ENCODE measurements at places on chromosomes 1 and 21.

- DNase-seq: no peak
Observed at GRCh38 chr21:41755258-41755933, 11.5 kb downstream of the RIPK4 start.

GRCh38 chr1:37410105-37410504, 64.3 kb upstream of the ZC3H12A start:
- DNase-seq: no peak

DNA sequence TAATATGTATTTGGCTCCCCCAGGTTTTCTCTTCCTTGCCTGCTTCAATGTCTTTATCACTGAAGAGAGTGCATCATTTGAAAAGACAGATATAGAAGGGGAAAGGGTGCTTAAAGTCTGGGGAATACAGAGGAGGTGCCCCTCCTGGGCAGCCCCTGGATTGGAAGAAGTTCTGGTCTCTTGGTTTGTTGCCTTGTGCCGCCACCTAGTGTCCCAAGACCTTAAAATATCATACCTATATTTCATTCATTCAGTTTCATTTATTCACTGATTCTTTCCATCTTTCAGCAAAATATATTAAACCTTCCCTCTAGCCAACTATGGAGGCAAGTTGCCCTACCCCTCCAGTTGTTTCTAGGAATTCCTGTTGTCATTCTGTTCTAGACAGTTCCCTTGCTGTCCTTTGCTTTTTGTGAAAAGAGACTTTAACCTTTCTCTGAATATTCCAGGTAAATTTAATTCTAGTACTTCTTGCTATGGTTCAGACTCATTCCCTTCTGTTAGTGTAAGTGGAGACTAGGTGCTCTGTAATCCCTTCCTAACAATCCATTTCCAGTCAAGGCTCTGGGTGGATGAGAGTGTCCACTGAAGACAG, 56.1 kb downstream of the MEF2D start:
- peak; percentile 52 for DNase-seq

DNA sequence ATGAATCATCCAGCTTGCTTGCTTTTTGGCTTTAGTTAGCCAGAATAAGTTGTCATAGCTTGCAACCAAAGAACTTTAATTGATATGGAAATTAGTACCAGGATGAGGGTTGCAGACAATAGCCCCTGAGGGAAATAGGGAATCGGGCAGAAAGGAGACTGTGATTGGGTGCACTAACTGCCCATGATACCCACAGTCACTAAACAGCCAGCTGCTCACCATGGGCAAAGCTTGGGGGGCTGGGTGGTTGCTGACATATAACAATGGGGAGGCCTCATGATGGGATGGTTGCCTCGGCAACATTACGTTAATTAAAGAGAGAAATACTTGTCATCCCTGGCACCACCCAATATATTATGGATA, 17.8 kb upstream of the PLA2G2E start:
- DNase-seq: no peak

GRCh38 chr1:156581661-156582387, 2.3 kb downstream of the TTC24 start:
- peak; percentile 42 for DNase-seq

DNA sequence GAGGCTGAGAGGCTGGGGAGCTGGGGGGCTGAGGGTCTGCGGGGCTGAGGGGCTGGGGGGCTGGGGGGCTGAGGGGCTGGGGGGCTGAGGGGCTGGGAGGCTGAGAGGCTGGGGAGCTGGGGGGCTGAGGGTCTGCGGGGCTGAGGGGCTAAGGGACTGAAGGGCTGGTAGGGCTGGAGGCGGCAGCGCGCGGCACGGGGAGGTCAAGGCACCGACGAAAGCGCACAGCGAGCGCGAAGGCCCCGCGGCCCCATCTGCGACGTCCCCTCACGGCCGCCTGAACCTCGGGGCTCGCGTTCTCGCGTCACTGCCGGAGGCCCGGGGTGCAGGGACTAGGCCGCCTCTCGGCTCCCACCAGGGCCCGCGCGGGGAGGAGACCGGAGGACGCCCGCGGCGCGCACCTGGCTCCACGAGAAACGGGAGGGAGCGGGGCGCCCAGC, 356 bp downstream of the INTS11 start:
- DNase-seq: no peak

DNA sequence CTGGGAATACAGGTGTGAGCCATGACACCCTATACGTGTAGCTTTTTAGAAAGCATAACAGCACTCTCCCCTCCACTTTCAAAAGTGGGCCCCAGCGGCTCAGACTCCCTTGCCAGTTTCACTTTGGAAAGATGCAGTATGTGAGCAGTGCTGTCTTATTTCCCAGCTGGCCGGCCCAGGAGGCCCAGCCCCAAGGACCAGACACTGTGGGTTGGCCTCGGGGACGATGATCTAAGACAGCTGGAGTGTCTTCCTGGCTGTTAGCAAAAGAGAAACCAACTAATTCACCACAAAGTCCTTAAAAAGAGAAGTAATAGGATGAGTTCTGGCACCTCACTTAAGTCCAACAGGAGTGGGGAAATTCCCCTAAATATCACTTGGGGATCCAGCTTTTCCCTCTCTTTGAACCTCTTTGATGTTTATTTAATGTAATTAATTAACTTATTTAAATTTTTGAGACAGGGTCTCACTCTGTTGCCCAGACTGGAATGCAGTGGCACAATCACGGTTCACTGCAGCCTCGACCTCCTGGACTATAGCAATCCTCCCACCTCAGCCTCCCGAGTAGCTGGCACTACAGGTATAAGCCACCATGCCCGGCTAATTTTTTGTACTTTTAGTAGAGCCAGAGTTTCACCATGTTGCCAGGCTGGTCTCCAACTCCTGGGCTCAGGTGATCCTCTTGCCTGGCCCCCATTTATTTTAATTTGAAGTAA, 17.6 kb upstream of the CLIC4 start:
- no peak for DNase-seq

- DNase-seq: peak; percentile 52
Observed at GRCh38 chr1:154403261-154403943, 1.7 kb upstream of the IL6R start.

DNA sequence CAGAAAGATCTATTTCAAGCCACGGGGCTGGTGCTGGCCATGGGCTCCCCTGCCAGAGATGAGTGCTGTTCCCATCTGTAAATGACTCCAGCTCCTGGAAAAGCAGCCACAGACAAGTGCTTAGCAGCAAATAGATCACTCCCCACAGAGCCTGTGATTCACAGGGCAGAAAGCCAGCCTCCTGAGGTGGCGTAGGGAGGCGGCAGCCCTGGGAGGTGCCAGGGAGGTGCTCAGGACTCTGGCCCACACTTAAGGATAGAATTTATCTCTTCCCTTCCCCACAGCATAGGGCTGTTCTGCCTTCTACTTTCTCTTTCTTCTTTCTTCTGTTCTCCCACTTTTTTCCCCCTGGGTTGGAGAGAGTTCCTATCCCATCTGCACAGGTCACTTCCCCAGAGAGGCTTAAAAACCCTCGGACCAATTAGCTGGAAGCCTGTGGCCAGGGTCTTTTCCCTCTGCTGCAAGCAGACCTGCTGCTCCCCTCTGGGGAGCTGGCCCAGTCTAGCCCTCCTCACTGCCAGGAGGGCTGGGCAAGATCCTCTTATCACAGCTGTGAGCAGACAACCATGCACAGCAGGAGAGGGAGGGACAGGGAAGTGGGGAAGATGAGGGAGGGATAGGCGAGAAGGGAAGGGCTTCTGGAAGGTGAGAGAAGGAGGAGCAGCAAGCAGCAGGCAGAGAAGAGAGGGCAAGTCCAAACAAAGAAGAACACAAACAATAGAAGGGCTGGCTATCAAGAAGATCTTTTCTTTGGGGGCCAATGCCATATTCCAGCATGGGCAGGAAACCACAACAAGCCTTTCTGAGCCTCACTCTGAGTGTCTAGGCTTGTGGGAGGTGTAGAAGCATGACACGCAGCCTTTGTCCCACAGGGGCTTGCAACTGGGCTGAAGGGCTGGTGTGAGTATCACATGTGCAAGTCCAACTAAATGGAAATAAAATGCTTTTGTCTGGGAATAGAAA, 41.0 kb downstream of the KCND3 start:
- DNase-seq: no peak

- DNase-seq: no peak
Observed at GRCh38 chr1:85571181-85571759, 9.3 kb upstream of the CCN1 start.

- DNase-seq: no peak
Observed at GRCh38 chr21:17900281-17900989, 81.3 kb upstream of the C21orf91 start.

DNA sequence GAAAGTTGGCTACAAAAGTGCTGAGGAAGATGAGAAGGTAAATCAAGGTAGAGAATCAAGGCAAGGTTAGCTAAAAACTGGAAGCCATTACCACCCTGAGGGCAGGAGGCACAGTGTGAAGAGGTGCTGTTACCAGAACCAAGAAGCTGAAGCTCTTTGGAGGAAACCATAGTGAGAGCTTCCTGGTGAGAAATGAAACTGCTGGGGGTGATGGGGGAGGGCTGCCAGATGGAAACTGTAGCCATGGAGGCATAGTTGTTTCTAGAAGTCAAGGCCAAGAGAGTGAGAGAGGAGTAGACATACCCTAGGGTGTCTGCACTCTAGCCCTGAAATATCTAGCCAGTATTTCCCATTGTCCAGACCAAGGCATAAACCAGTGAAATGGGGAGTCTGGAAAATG, 28.7 kb downstream of the IFI44 start:
- DNase-seq: peak; percentile 48

GRCh38 chr1:186054003-186054402, 319.8 kb downstream of the HMCN1 start:
- no peak for DNase-seq

DNA sequence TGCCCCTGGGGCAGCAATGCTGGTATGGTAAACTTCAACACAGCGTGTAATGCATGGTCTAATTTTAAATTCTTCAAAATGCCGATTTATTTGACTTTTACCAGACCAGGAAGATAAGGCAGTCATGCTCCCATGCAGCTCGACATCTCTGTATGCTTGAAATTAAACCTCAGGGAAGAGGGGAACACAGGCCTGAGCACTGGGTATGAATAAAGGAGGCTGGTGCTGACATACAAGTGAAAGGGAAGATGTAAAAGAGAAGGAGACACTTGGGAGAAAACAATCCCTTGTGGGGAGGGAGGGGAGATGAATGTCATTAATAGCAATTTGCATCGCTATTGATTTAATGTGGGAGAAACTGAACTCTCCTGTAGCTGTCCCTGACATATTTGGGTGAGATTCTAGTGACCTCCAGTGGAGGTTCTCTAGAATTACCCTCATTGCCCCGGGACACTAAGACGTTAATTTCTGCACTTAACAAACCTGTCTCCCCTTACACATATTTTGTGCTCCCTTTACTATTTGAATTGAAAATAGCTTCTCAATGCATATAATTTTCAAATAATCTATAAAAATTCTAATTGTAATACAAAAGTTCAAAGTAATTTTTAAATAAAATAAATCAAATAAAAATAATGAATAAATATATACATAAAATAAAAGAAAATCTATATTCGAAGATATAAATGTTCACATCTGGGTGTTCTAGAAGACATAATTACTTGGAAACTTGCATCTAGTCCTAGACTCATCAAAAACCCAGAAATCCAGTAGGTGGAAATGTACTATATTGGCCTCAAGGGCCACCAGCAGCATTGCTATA, 283.1 kb downstream of the LMX1A start:
- no peak for DNase-seq

- no peak for DNase-seq
Observed at GRCh38 chr1:192489748-192490147, 85.8 kb upstream of the RGS1 start.

- DNase-seq: no peak
Observed at GRCh38 chr1:70248729-70249128, 27.5 kb downstream of the SRSF11 start.

DNA sequence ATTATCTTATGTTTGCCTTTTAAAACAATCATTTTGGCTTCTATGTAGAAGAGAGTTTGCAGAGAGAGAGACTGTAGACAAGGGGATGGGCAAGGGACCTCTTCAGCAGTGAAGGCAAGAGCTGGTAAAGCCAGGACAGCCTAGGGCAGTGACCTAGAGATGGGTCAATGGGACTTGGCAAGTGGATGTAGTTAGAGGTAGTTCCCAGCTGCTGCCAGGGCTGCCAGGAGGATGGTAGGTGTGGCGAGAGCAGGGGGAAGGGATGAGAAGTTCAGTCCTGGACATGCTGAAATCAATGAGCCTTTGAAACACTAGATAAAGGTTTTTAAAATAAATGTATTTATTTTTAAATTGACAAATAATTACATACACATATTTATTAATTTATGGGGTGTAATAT, 6.4 kb upstream of the SPRR5 start:
- DNase-seq: no peak

- no peak for DNase-seq
Observed at GRCh38 chr1:59242370-59242769, 54.5 kb upstream of the FGGY start.

GRCh38 chr1:227544067-227545050, 19.0 kb upstream of the ZNF678 start:
- no peak for DNase-seq

DNA sequence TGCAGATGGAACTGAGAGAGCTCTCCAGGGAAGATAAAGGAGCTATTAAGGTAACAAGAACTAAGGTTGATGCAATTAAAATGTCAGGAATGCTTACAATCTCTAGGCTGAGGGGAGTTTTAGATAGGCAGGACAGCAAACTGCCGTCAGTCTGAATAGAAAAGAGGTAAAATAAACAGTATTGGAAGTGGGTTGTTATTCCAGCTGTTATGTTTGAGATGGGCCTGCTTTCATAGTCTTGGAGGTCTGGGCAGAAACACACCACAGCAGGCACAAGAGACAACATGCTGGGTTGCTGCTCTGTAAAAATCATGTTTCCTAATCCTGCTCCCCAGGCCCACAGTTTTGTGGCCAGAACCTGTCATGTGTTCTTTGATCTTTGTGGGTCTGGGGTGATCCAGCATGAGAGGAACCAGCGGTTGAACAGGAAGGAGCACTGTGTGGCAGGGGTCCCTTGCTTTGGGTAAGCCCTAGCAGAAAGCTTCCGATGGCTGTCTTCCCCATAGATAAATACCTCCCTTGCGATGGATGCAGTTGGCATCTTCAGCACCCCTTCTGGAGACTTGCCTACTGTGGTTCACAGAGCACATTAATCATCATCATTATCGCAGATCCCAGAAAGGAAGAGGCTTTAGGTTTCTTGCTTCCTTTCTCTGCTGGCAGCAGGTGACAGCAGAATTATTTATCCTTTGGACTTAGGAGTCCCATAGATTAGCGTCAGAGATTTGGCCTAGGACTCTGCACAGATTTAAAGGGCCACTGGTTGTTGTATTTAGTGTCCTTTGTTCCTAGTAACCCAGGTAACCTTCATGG, 97.1 kb downstream of the AK5 start:
- DNase-seq: no peak

- DNase-seq: no peak
Observed at GRCh38 chr1:147833231-147833860, 69.2 kb upstream of the GJA8 start.

- no peak for DNase-seq
Observed at GRCh38 chr1:241944300-241944699, 13.3 kb upstream of the BECN2 start.

- DNase-seq: no peak
Observed at GRCh38 chr1:157732755-157733154, 32.2 kb upstream of the FCRL3 start.

GRCh38 chr21:26042181-26042876, 128.2 kb downstream of the APP start:
- no peak for DNase-seq

All from activated naive CD4-positive, alpha-beta T cell treated with anti-CD3 and anti-CD28 coated beads, Interleukin-2, amount 10 ng/mL, durations not matched to agents 7 days and 5 days (primary cell).